ENCODE measurements at places on chromosomes 7 and 10.

DNA sequence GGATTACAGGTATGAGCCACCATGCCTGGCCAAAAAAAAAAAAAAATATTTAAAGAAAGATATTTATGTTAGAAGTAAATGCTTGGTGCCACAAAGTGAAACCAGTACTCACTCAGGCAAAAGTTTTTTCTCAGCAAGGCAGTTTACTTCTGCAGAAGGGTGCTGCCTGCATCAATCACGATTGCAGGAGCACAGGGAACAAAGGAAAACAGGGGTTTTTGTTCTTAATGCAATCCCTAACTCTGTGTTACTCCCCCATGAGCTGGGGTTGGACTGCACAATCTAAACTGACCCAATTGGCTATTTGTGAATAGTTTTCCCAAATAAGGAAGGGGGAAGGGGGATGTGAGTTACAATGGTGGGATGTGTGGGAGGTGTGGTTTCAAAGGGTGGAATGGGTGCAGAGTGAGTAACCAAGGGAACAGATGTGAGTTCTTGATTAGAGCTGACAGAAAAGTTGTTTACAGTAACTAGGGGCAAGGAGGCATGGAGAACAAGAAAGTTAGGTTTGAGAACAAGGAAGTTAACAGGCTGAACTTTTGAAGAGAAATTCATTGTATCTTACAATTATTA, 255.4 kb downstream of the TYW1 start:
- DNase-seq: no peak

- DNase-seq: no peak
Measured at GRCh38 chr10:15084502-15084922, 4.1 kb downstream of the ACBD7 start.

GRCh38 chr7:142391191-142391992, 133.5 kb upstream of the PRSS58 start:
- peak; percentile 27 for DNase-seq

- no peak for DNase-seq
Measured at GRCh38 chr7:910931-911431, 34.6 kb downstream of the GET4 start.

DNA sequence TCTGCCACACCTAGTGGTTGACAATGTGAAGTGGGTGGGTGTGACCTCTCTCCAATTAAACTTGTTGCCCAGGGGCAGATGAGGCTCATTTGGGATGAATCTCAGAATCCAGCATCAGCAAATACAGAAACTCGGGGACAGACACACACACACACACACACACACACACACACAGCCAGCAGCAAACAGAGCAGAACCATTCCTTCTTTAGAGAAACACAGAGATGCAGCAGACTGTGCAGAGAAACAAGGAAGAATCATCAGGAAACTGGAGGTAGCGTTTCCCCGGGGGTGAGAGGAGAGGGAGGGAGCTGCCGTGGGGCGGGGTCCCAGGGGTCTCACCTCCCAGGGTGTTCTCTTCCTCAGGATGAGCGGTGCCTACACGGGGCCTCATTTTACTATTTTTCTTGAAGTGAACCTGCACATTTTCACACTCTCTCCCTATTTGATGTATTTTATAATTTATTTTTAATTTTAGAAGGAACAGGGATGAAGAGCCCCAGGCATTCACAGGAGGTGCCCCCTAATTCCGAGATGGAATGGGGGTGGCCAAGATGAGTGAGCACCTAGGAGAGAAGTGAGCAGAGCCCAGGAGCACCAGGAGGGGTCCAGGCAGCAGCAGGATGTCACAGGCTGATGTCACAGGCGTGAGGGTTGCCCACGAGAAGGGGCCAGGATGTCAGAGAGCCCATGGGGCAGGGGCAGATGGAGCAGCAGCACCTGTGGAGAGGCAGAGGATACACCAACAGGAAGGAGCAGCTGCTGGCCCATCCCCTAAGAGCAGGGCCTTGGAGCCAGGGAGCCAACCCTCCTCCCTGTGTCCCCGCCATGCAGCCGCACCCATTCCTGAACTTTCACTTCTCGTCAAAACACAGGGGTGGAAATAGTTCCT, 85.3 kb upstream of the PPP2R2D start:
- no peak for DNase-seq

DNA sequence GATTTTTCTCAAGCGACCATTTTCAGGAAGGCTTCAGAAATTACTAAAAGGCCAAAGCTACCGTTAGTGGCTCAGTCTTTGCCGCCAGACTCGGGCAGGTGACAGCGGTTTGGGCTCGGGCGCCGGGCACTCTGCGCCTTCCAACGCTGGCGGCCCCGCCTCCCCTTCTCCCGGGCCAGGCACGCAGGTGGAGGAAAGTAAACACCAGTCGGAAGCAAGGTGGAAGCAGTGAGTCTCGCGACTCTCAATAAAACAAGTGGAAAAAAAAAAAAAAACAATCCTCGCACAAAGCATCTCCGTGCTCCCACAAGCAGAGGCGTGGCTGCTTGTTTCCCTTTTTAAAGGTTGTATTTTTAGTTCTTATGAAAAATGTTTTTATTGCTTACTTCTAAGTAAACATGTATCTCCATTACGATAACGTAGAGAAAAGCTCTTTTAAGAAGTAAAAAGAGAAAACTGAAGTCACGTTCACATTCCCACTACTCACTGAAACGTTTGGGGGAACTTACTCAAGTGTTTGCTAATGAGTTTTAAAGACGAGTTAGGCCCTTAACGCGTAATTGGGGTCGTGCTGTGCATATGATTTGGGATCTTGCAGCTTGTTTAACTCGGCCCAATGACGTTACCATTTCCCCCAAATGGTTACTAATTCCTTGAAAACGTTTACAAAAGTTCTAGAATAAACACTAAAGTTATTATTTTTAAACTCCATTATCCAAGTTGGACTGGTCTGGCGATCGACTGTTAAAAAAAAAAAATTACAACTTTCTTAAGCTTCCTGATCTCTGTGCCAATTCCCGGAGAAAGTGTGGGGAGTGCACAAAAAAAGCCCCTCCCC, 864 bp downstream of the CDCA7L start:
- DNase-seq: peak; percentile 33

DNA sequence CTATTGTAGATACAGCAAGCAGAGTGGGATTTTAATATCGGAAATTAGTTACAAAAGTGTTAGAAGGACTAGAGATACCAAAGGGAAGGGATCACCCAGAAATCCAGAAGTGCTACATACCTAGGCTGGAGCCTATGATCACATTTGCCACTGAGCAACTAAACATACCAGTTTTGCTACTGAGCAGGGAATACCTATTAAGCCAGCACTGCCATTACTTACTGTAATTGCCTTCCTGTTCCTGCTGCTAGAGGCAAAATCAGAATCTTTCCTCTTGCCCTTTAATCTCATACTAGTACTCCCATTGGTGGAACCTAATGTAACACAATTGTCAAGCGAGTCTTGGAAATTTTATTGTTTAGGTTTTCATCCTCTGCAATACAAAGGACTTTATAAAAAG, 121.7 kb downstream of the ATRNL1 start:
- no peak for DNase-seq

GRCh38 chr7:47303695-47304453, 278.0 kb downstream of the TNS3 start:
- DNase-seq: no peak

GRCh38 chr10:91694170-91694794, 61.4 kb upstream of the PPP1R3C start:
- no peak for DNase-seq

DNA sequence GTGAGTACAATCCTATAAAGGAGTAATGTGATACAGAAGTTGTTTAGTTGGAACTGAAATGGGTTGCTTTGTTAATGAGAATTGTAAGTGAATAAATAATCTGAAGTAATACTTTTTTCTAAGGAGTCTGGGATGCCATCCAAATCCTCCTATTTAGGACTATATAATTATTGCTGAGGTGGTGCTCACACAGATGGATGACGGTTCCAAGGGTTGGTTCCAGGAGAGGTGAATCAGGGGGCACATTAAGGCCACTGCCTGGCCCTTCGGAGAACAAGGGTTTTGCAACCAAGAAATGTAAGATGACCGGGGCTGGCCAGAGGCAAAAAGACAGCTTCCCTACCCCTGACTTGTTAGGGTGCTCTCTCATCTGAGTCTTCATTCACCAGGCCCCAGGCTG, 352.7 kb downstream of the PHTF2 start:
- DNase-seq: no peak

- no peak for DNase-seq
Measured at GRCh38 chr7:81903115-81903514, 133.3 kb upstream of the HGF start.

Data from CD4-positive, alpha-beta T cell treated with Interleukin-15 for 1 hour (primary cell).